ENCODE measurements at places on chromosomes 6 and 20.

DNA sequence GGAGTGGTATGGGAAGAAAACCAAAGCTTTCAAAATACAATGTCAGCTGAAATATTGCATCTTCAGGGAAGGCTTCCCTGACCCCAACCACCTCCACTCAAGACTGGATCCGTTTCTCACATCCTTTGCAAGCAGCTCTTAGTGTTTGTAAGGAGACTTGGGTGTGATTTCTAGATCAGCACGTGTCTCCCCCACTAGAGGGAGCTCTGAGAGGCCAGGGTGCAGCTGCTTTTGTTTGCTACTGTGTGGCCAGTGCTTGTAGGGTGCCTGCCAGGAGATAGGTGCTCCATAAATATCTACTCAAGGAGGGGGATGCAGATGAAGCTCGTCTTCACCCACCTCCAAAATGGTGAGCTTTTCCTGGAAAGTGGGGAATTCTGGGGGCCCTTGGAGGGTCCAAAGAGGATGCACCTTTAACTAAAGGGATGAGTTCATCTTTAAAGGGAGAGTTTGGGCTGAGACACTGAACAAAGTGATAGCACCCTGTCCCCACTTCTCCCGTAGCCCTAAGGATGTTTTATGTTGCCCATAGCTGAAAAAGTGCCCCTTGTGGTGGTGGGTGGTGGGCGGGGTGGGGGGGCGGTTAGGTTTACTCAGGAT, 52.6 kb upstream of the MAFB start:
- DNase-seq = peak; percentile 43

DNA sequence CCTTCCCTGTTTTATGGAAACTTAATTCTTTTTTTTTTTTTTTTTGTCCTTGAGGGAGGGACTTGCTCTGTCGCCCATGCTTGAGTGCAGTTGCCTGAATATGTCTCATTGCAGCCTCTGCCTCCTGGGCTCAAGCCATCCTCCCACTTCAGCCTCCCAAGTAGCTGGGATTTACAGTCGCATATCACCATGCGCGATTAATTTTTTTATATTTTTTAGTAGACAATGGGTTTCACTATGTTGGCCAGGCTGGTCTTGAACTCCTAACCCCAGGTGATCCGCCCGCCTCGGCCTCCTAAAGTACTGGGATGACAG, 654 bp downstream of the TMEM14C start:
- DNase-seq = no peak

GRCh38 chr6:21270636-21271201, 322.8 kb upstream of the SOX4 start:
- DNase-seq = no peak

- DNase-seq = no peak
Measured at GRCh38 chr6:101706576-101706975, 313.1 kb downstream of the GRIK2 start.

GRCh38 chr6:163828038-163828795, 413.7 kb downstream of the QKI start:
- peak; percentile 48 for DNase-seq

DNA sequence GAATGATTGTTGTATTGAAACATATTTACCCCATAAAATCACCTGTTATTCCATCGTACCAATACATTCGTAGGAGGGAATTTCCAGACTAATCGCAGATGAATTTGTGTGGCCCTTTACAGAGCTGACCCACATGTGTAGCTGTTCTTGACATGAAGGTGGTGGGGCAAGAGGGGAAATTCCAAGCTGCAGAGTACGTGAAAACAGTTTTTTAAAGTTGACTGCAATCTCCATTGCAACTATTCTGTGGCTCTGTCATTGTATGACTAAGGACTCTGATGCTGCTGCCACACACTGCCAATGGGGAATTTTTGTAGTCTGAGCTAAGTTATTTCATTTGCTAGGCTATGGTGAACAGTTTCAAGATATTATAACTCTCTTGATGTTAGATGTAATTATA, 46.4 kb upstream of the ADTRP start:
- DNase-seq = no peak

- no peak for DNase-seq
Measured at GRCh38 chr6:155004017-155004416, 8.9 kb downstream of the TIAM2 start.

GRCh38 chr6:47715782-47716181, 17.4 kb downstream of the ADGRF4 start:
- DNase-seq = no peak

DNA sequence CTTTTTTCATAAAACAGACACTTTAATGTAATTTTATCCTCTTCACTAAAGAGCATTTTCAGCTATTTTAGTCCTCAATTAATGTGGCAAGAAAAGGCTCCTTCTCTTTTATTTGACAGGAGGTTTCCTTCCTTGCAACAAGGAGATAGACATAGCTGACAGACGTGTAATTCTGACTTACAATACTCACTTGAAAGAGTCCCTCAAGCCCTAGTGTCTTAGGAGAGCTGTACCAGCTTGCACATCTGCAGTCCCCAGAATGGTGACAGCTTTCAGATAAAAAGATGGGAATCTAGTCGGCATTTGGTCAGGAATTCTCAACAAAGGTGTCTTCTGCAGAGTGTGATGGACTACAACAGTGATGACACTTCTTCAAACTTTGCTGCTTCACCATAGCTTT, 603.7 kb upstream of the PTCHD4 start:
- no peak for DNase-seq

DNA sequence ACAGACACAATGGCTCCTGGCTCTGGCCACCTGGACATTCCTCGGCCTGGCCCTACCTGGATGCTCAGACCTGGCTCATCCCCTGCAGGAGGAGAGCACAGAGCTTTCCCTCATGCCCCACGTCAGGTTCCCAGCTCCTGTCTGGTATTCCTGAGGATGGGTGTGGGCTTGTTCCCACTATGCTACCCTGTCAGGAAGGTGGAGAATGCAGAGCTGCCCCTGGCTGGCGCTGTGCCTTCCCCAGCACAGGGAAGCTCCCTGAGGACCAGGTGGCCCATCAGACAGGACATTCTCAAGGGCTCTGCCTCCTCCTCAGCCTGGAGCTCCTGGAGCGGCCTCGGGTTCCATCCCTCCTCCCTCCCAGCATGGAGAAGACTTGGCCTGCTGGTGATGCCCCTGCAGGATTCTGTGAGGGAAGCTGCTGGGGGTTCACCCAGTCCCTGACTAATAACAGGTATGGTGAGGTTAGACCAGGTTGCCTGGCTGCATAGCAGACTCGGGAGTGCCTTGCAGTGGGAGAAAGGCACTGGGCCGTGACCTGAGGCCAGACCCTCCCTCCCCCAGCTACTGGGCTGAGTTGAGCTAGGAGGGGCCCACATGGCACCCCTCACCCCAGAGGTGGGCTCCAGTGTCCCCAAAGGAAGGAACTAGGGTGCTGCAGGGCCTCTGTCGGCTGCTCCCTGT, 156.0 kb upstream of the MLN start:
- DNase-seq = no peak

GRCh38 chr20:56391037-56391436, 978 bp downstream of the AURKA start:
- DNase-seq = no peak

GRCh38 chr6:75109765-75110164, 96.1 kb downstream of the COL12A1 start:
- DNase-seq = no peak

GRCh38 chr20:55086421-55086820, 611.0 kb downstream of the DOK5 start:
- DNase-seq = no peak

- DNase-seq = no peak
Measured at GRCh38 chr20:63441136-63442099, 31.0 kb downstream of the KCNQ2 start.

GRCh38 chr20:23136893-23137745, 51.0 kb upstream of the CD93 start:
- DNase-seq = peak; percentile 97

DNA sequence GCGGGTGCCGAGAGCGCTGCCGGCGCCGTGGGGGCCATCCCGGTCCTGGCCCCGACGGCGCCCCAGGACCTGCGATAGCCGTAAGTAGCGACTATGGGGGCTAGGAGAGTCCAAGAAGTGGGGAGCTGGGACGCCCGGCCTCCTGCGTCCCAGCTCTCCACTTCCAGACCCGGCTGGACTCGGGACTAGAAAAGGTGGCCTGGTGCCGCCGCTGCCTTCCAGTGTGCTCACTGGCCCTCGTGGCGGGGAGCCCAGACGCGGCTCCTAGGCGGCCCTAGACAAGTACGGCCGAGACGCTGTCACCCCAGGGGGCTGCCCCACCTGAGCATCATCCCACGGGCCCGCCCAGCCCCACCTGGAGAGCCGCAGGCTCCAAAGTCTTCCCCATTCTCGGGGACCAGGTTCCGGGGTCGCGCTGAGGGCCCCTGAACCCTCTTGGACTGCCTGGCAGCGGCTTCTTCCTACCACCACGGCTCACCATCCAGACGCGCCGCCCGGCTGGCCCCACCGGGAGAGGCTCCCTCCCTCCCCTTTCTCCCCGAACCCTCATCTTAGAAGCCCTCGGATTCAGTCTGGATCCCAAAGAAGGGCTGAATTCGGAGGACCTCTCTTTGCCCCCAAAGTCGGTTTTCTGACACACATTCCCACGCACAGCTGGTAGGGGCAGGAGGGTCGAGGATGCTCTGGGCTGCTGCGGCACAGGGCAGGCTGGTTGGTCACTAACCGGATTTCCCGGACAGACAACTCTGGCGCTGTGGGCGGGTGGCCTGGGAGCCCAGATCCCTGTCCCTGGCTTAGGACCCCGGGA, 870 bp upstream of the MDFI start:
- DNase-seq = no peak

DNA sequence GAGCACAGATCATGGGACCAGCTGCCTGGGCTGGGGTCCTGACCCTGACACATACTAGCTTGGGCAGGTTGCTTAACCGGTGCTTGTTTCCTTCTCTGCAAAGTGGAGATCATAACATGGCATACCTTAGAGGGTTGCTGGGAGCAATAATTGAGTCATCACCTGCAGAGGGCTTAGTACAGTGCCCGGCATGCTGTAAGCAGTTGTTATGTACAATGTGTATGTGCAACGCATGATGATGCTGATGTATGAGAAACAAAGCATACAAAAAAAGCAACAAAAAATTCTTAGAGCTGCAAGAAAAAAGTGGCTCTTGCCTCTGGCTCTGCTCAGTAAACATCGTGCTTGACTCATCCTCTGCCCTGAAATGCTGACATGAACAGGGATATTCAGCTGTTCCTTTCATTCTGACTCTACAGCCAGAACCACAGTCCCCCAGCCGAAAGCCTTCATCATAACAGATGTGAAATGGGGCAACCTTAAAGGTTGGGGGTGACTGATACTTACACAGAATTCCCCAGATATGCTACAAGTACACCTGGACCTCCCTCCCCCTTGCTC, 91.7 kb downstream of the CLIC5 start:
- DNase-seq = peak; percentile 84

DNA sequence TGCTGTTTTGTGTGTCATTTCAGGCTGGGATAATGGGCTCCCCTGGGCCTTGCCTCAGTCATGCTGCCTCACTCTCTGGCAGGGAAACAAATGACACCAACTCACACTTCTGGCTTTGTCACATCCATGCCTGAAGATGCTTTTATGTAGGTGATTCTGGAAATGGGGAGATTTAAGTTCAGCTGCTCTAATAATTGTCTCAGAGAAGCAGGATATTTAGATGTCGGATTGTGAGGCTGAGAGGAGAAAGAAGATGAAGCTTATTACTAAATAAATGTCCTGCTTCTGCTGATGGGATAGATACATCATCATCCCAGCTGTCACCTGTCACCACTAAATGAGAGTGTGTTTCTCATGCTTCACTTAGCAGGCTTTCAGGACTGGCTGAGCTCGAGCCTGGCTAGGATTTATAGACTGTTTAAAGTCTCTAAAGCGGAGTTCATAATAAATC, 480.2 kb upstream of the SPTLC3 start:
- no peak for DNase-seq

GRCh38 chr6:7806711-7807110, 80.8 kb downstream of the BMP6 start:
- no peak for DNase-seq

GRCh38 chr6:89807581-89807980, 12.0 kb downstream of the MDN1 start:
- DNase-seq = no peak

DNA sequence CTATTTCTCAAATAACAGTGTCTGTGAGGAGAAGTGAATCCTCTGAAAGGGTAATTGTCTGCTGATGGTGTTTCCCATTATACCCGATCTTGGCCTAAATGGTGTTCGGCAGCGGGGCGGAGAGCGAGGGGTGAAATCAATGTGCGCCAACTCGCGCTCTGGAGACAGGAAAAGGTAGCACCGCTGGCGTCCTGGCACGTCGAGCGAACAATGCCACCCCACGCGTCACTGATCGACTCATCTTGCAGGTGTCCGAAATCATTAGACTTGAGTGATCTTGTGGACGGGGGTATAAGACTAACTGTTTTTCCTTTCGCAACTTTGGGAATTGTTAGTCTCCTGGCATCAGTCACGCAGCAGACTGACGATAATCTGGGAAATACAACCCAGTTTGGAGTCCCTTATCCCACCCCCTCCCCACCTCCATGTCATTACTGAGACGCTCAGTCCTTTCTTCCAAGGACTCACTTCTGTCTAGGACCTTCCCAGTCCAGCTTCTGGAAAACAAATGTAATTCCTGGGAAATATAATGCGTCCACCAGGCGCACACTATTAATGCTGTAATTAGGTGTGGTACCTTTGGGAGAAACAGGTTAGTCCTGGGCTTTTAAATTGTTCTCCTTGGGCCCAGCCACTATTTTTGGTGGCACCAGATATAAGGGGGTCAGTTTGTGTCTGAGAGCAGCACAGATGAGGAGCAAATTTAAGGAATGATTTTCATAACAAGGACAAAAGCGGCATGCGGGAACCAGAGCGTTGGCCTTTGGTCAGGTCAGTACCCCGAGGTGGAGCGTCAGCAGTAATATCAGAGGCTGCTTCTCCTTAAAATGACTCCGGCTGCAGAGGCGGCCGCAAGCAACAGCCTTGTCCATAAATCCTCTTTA, 2.3 kb downstream of the LINC00237 start:
- DNase-seq = no peak

GRCh38 chr6:81049425-81050042, 702.9 kb downstream of the TENT5A start:
- peak; percentile 22 for DNase-seq

DNA sequence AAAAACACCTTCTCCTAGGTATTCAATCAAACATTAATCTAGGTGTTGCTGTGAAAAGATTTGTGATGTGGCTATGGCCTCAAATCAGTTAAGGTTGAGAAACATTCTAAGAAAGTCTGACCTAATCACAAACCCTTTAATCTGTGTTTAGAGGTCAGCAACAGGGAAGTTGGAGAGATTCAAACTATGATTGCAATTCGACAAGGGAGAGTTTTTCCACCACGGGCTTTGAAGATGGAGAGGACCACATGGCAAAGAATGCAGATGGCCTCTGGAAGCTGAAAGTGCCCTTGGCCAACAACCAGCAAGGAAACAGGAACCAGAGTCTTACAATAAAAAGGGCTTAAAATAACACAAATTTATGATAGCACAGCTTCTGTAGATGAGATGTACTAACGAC, 29.6 kb upstream of the LGSN start:
- no peak for DNase-seq

Measured in myocyte (in vitro differentiated cells).